ENCODE measurements at places on chromosomes 3 and 15. TPM values are rescaled to one million over a fixed set of nuclear protein-coding genes. Genes with fewer than 3 reads are reported as not detected.

The AHSG gene
- not detected for total RNA-seq

The CPN2 gene
- total RNA-seq, result not detected

The CLDN16 gene
- 0.15 TPM for total RNA-seq

The VILL gene
- total RNA-seq, result not detected

The FANCD2OS gene
- total RNA-seq, result not detected

The GP9 gene
- not detected for total RNA-seq

The ANKRD63 gene
- 0.37 TPM for total RNA-seq

The PLXND1 gene
- 65.3 TPM for total RNA-seq

The TERC gene
- 68.1 TPM for total RNA-seq

The PLD1 gene
- 19.0 TPM for total RNA-seq

Measured in H4 (cell line).